Natural killer cell (primary cell): ENCODE measurements at places on chromosomes 1 and 21.
A peak's percentile ranks its signal among the peaks of the same experiment; 100 is the strongest.

- no peak for DNase-seq
These were observed 47.6 kb downstream of the TNFSF18 start for GRCh38 chr1:173002891-173003838.

- no peak for DNase-seq
These were observed 3.3 kb upstream of the ADAMTS5 start for GRCh38 chr21:26969971-26970725.

- no peak for DNase-seq
These were observed 36.6 kb downstream of the RGL1 start for GRCh38 chr1:183841550-183841949.

DNA sequence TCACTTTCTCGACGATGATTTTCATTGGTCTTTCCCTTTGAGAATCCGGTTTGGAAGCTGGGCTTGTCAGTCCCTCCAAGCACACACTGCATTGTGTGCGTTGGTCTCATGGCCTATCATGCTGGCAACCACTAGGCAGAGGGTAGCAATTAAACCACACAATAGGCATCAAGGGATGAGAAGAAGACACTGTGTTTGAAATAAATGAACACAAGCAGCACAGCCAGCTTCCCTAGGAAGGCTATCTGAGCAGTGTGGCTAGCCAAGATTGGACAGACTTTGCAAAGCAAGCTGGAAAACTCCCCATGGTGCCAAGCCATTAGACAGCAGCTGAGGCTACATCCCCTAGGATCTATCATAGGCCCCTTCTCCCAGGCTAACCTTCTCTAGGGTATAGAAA, 288.7 kb downstream of the NUF2 start:
- DNase-seq: no peak

DNA sequence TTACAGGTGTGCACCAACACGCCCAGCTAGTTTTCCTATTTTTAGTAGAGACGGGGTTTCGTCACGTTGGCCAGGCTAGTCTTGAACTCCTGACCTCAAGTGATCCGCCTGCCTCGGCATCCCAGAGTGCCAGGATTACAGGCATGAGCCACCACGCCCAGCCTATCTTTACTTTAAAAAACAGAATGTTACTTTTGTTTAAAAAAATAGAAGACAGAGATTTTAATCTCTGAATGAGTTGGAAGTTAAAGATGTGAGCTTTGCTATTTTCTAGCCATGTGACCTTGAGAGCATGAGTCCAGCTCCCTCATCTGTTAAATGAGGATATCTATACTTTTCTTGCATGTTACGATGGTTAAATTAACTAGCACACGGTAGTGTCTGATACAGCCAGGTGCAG, 3.9 kb upstream of the PUM1 start:
- DNase-seq: no peak

DNA sequence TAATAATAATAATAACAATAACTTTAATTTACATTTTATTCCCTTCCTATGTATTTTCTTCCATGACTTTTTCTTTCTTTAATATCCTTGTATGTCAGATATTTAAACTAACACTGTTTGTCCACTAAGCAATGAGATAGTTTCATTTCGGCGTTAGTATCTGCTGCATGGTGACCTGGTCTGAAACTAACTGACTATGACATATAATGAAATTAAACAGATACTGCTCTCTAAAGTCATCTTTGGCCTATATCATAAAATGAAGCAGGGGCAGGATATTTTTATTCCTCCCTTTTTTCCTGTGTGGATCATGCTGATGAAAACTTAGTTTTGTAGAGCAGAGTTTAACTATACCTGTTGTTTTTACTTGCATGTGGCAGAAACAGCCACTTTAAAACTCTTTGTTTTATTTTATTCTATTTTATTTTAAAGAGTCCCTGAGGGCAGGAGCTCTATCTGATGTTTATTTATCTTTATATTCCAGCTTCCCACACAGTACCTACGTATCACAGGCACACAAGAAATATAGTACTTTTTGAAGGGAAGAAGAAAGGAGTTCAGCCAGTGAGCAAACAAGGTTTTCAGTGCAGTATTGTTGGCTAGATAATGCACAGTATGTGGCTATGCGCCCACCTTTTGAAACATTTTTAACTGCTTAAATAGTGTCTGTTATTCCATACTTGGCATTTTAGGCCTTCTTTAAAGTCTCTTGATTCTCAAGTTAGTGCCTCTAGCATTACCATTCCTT, 165.6 kb downstream of the PHTF1 start:
- no peak for DNase-seq

GRCh38 chr1:193325771-193326170, 139.4 kb upstream of the B3GALT2 start:
- DNase-seq: no peak

- no peak for DNase-seq
These were observed 137.1 kb downstream of the ACTL8 start for GRCh38 chr1:17892225-17892624.

- no peak for DNase-seq
These were observed 114.7 kb downstream of the PCNX2 start for GRCh38 chr1:233180641-233181364.

DNA sequence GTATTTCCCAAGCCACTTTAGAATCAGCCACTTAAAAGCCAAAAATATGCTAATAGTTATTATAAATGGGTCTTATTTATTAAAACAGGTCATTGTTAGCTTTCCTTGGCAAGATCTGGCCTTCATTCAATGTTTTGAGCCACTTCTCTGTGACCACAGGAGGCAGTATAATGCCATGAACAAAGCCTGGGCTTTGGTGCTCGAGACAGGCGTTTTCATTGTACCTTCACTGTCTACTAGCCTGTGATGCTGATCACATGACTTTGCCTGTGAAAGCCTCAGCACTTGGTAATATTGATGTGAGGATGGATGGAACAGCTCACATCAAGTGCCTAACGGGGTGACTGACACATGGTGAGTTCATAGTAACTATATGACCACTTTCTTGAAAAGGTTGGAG, 217.0 kb downstream of the RWDD3 start:
- DNase-seq: no peak

- DNase-seq: no peak
These were observed 7.0 kb upstream of the GBP6 start for GRCh38 chr1:89356658-89357400.

DNA sequence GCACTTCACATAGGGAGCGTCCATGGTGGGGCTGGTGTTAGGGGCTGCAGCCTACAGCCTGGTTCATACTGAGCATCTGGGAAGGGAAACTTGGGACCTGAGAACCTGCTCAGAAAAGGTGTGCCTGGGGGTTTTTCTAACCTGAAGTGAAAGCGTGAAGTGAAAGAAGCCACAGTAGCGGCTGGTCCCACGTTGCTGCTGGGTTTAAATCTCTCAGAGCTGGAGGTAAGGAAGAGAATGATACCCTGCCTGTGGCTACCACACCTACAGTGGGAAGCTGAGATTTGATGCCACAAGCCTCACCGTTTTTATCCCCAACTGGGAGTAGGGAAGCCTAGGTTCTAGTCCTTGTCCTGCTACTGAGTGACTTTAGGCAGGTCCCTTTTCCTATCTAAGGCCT, 21.0 kb upstream of the FUCA1 start:
- DNase-seq: no peak

DNA sequence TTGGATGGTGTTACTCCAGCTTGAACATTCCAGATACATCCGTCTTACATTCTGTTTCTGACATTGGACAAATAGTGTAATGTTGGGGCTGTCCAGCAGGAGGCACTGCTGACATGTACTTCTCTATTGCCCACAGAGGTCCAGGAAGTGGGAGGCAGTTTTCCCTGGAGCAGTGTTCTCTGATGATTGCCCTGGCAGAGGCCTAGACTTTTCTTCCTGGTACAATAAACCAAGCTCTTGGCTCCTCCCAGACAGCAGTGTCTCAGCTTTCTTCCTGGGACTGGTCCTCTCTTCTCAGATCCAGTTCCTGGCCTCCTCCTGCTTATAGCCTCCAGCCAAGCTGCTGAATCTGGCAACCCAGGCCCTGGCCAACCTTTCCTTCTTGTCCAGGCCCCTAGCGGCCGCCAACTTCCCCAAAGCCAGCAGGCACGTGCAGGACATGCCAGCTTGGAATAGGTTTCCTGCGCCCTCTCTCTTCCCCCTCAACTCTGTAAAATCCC, 14.9 kb upstream of the IFNLR1 start:
- DNase-seq: peak; percentile 34

- peak; percentile 50 for DNase-seq
These were observed 19.2 kb upstream of the EVA1B start for GRCh38 chr1:36342426-36343185.

DNA sequence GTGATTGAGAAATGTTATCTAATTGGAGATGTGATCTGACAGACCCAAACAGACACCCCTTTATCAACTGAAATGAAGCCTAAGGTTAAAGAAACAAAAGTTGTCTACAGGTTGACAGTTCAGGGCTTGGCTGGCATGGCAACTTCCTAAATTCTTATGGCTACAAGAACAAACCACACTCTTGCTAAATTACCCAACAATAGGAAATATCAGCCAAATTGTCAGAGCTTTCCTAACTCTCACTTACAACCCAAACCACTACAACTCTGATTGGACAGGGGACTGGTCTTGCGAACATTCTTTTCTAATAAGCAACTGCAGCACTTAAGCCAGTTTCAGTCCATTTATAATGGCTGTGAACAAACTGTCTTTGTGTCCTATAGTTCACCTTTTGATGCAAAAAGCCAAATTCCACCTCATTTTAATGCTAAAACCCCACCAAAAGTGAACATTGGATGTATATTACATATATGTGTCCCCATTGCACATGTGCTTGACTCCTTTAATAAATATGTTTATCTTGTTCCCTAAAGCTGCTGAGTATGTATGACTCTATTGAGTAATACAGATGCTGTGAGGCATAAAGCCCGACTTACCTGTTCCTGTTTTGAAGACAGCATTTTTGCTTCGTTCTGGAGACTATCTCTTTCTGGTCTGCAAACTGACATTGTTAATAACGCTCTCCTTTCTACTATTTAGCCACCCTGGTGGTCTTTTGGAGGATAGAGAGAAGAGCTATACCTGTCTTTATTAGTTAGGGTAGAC, 101.3 kb upstream of the HMCN1 start:
- no peak for DNase-seq

DNA sequence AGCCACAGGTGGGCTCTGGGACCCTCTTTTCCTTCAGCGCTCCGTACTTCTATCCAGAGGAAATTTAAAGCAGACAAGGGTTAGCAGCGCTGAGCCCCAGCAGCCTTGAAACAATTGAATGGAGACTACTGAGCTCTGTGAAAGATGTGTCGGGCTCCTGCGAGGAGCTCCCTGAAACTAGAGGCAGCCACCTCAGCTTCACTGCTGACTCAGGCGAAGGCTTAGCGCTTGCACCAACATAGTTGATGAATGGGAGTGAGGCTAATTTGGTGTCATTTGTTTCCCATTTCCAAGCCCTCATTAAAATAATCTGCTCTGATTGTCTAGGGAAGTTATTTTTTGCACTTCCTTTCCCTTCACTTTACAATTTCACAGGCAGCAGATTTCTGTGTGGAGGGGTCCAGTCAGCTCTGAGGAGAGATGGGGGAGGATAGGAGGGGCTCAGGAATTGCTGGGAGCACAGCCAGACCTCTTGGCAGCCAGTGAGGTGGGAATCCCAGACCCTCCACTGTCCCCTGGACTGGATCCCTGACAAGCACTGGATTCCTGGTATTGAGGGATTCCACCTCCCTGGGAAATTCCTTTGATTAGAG, 398.9 kb upstream of the PLXNA2 start:
- DNase-seq: no peak

- DNase-seq: no peak
These were observed 22.2 kb upstream of the EPHB2 start for GRCh38 chr1:22688466-22688865.

DNA sequence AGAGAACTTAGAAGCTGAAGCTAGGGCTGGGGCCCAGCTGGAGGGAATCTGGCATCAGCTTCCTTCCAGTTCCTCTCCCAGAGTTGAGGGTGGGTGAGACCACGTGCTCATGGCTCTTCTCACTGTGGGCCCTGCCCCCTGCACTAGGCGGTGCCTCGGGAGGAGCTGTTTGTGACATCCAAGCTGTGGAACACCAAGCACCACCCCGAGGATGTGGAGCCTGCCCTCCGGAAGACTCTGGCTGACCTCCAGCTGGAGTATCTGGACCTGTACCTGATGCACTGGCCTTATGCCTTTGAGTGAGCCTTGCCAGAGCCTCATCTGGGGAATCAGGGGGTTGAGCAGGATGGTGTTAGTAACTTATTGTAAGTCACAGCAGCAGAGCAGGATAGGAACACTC, 16.1 kb downstream of the AKR1A1 start:
- DNase-seq: no peak

DNA sequence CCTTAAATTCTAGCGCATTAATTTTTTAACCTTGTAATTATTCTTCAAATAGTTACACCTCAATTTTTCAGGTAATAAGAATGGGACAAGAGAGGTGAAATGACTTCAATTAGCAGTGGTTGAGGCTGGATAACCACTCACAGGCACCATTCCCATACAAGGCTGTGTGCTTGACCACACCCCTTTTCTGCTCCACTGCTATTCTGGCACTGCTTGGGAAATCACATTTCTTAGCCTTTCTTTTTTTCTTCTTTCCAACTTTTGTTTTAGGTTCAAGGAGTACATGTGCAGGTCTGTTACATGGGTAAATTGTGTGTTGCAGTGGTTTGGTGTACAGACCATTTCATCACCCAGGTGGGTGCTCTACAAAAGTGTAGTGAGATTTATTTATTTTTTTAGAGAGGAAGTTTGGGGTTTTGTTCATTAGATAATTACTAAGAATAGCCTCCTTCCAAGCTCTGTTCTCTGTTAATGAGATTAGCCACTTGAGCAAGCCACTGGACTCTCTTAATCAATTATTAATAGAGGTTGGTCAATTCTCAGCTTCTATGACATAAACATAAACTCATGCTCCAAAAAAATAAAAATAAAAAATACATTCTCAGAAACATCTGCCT, 14.4 kb downstream of the ILDR2 start:
- DNase-seq: no peak

DNA sequence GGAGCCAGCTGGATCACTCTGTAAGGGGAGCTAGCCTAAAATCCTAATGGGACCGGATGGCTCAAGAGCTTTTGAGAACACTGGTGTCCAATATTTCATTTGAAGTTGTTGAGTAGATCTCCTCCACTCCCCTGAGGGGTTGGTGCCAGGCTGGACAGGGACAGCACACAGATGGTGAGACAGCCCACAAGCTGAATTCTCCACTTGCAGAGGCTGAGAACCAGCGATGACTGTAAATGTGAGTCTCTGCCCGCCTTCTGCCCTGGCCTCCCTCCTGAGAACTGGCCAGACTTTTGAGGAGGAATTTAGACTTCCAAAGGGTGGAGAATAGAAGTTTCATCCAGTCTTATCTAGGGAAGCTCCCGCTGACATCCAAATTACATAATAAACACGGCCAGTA, 20.5 kb upstream of the COQ8A start:
- DNase-seq: no peak

GRCh38 chr1:3404301-3404700, 50.2 kb upstream of the ARHGEF16 start:
- DNase-seq: no peak

GRCh38 chr1:220280249-220280648, 8.0 kb upstream of the RAB3GAP2 start:
- no peak for DNase-seq

- no peak for DNase-seq
These were observed 67.5 kb downstream of the PSMG1 start for GRCh38 chr21:39115576-39116235.

GRCh38 chr21:14469641-14470040, 76.5 kb downstream of the SAMSN1 start:
- DNase-seq: no peak
